GM13976 (cell line): ENCODE measurements at places on chromosomes 13 and 19.

GRCh38 chr19:14114439-14114838 is 3.1 kb downstream of the PRKACA start:
- no peak for DNase-seq

DNA sequence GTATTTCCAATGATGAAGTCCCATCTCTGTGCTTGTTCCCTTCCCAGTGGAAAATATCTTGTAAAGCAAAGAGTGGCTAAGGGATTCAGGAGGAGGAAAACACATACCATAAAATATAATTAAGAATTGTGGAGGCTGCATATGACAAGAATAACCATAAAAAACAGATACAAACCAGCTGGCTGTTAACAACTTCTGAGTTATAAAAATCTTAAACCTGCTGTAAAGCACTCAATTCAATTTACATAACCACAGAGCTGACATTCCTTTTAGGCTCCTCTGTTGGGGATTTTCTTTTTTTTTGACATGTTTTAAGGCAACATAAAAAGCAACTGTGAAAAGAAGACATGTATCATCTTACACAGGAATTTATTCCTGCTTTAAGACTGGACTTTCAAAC is 207.6 kb downstream of the DACH1 start:
- DNase-seq = no peak

DNA sequence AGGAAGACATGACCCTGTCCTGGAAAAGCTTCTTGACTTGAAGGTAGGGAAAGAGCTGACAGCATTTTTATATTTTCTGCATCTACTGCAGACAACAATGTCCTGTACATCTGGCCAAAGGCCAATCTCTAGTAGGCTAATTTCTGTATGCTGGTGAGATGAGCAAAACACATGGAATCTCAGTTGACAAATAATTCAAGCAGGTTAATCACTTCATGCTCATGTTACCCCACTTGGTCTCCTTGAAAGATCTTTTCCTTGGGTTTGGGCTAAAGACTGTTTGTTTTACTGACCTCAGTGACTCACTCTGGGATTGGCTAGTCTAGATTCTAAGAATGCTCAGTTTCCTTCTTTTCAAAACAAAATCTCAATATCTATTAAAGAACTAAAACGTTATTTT is 298.8 kb downstream of the LMO7 start:
- no peak for DNase-seq

DNA sequence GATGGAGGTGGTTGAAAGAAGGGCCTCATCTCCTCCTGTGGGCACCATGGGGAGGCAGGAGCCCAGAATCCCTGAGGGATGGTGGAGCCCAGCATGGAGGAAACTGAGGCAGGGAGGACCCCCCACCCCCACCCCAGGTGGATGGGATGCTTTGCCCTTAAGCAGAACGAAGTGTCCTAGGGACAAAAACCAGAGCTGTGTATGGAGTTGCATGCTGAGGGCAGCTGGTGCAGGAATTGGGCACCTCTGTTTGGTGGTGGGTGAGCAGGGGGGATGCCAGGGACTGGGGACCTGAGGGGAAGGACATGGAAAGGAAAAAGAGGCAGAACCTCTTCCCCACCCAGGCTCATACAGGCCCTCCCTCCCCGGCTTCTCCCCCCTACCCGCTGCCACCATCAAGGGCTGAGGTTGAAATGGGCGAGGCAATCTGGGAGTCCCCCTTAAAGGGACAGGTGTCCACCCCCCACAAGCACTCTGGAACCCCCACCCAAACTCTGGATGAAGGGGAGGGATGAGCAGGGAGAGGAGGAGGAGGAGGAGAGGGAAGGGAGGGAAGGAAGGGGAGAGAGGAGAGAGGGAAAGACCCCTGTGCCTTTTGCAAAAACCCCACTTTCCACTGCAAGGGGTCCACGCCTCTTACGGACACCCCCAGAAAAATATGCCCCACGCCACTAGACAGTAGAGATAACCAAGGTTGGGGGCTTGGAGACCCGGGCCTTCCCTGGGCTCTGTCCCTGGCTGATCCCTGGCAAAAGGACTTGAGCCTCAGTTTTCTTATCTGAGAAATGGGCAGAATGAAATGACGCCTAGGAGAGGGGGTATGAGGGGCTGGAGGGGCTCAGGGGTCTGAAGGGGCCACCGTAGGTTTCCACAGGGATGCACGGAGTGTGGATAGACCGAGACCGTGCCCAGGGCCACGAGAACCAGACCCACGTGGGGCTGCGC is 5.9 kb downstream of the ONECUT3 start:
- no peak for DNase-seq

DNA sequence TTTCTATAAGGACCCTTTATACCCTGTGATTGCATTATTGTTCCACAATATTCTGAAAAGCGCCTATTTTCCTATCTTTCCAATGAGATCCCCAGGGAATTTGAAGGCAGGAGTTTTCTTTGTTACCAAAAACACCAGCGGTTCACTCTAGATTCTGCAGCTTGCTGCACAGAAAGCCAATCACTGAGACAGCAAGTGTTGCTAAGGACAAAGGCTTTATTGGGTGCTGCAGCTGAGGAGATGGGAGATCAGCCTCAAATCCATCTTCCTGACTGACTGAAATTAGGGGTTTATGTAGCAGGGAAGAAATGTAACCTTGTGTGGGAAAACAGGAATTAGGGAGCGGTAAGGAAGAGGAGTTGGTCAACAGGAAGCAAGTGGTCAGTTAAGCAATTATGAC is 42.6 kb upstream of the MYO16 start:
- DNase-seq = no peak

- no peak for DNase-seq
Measured at GRCh38 chr13:80086304-80086721, 254.6 kb downstream of the SPRY2 start.

DNA sequence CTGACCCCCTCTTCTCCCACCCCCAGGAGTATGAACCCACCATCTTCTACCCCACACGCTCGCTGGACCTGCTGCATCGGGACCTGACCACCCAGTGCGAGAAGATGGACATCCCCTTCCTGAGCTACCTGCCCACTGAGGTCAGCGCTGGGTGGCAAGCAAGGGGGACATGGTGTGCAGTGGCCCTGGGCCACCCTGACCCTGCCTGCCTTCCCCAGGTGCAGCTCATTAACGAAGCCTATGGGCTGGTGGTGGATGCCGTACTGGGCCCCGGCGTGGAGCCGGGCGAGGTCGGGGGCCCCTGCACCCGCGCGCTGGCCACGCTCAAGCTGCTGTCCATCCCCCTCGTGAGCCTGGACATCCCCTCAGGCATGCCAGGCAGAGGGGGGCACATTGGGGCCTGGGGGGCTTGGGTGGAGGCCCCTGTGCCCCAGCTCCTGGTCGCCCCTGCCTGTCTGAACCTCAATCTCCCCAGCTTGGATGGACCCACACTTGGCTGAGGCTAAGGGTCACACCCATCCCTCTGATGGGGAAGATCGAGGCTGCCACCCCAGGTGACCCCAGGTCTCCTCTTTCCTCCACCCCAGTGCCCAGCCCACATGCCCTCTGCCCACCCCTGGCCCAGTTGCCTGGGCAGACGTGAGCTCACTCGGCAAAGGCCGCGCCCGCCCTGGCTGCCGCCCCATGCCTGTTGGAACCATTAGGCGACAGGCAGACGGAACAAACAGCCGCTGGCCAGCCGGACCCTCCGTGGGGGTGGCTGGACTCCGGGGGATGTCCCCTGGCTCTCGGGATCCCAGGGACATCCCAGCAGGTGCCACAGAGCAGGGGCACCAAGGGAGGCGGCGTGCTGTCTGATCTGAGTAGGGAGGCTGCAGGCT is 2.5 kb upstream of the CILP2 start:
- DNase-seq = no peak

- DNase-seq = no peak
Measured at GRCh38 chr19:33660410-33661124, 38.8 kb downstream of the CHST8 start.

DNA sequence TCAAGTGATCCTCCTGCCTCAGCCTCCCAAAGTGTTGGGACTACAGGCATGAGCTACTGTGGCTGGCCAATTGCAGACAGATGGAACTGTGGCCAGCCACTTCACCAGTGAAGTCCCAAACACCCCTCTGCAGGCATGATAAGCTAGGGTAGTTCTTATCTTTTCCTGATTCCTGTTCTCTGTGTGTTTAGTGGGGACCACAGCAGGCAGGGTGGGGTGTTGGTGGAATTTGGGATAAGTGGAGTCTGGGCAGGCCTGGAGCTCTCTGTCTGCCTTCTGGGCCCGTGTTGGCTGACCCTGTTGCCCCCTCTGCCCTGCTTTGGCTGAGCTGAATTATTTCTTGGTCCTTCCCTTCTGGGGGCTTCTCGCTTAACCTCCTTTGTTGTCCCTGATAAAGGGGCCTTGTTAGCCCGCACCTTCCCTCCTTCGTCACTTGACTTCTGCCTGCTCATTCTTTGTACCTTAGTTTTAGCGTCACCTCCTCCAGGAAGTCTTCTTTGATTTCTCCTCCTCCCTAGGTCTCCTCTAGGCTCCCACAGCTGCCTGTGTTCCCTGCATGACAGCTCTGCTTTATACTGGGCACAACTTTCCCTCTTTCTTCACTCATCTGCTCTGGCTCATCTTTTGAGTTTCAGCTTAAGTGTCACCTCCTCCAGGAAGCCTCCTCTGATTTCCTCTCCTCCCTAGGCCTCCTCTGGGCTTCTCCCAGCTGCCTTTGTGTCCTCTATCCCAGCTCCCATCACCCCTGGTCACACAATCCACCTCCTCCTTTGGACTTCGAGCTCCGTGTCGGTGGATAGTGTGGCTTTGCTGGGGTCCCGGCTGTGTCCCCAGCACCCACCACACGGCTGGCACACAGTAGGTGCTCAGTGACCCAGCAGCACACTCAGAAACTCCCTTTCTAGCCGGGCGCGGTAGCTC is 1.7 kb upstream of the NCLN start:
- DNase-seq = no peak

GRCh38 chr19:45809643-45810159 is 5.4 kb downstream of the RSPH6A start:
- DNase-seq = no peak

DNA sequence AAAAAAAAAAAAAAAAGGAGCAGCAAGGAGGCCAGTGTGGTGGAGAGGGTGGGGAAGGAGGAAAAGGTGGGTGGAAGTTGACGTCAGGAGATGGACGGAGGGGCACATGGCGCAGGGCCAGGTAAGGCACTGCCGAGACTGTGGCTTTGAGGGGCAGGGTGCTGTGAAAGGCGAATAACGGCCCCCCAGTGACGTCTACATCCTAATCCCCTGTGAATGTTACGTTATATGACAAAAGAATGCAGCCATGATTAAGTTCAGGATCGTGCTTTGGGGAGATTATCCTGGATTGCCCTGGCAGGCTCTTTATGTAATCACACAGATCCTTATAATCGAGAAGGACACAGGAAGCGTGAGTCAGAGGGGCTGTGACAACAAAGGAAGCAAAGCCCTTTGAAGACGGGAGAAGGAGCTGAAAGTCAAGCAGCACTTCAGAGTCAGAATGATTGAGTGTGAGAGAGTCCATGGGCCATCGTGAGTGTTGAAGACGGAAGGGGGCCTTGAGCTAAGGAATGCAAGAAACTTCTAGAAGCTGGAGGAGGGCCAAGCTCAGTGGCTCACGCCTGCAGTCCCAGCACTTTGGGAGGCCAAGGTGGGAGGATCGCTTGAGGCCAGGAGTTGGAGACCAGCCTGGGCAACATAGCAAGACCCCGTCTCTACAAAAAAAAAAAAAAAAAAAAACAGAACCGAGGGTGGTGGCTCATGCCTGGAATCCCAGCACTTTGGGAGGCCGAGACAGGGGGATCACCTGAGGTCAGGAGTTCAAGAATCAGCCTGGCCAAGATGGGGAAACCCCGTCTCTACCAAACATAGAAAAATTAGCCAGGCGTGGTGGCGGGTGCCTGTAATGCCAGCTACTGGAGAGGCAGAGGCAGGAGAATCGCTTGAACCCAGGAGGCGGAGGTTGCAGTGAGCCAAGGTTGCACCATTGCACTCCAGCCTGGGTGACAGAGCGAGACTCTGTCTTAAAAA is 13.8 kb upstream of the CEACAM16 start:
- DNase-seq = no peak

DNA sequence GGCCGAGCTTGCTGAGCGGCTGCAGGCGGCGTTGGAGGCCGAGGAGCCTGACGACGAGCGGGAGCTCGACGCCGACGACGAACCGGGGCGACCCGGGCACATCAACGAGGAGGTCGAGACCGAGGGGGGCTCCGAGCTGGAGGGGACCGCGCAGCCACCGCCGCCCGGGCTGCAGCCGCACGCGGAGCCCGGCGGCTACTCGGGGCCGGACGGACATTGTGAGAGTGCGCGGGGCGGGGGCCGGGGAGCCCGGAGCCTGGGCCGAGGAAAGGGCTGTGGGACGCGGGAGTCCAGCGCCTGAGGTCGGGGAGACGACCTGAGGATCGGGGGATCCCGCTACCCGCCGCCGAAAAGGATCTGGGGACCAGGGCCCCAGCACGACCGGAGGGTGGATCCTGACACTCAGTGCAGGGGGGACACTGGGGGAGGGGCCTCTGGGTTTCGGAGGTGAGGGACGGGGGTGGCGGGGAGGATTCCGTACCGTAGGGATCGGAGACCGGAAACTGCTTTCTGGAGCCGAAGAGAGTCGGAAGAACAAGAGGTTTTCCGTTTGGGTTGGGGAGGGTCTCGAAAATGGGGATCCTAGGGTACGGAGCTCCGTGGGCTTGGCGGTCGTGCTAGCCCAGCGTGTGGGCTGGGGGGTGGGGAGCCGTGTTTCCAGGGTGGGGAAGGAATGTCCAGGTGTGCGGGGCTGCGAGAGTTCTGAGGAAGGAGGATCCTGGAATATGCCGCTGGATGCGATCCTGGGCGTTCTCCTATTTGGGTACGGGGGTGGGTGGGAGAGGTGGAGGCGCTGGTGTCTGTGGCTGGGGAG is 616 bp downstream of the HNRNPUL1 start:
- DNase-seq = peak; percentile 70

GRCh38 chr13:84744203-84744602 is 861.9 kb upstream of the SLITRK1 start:
- DNase-seq = no peak

- no peak for DNase-seq
Measured at GRCh38 chr19:9793071-9793591, 24.6 kb upstream of the ZNF846 start.

- DNase-seq = no peak
Measured at GRCh38 chr13:73922493-73923393, 211.5 kb downstream of the KLF12 start.
